ENCODE measurements at places on chromosomes 4 and X.
A peak's percentile ranks its signal among the peaks of the same experiment; 100 is the strongest.

- no peak for DNase-seq
Observed at GRCh38 chr4:60726779-60727178, 473.3 kb upstream of the ADGRL3 start.

DNA sequence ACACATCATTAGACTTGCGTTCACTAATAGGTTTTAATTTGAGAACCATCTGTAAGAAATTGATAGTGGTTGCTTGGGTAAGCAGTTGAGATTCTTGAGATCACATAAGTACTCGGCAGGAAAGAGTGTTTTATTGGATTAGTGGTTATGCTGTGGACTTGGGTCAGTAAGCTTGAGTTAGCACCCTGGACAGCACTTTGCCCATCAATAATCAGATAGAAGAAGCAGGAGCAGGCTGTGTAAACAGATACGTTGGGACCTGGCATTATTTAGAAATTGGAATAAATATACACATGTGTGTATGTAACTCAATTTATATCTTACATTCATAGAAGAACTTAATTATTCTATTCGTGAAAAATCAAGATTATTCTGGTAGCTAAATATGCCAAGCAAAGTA lies 357.5 kb upstream of the SMIM31 start:
- DNase-seq = no peak

GRCh38 chrX:143306991-143307937 lies 210.0 kb downstream of the SPANXN3 start:
- DNase-seq = no peak

- DNase-seq = no peak
Observed at GRCh38 chrX:69173906-69174305, 8.7 kb upstream of the PJA1 start.

GRCh38 chr4:83862471-83862870 lies 326.6 kb downstream of the GPAT3 start:
- DNase-seq = no peak

- DNase-seq = no peak
Observed at GRCh38 chrX:26915064-26915463, 548.1 kb downstream of the PPP4R3C start.

GRCh38 chr4:126738527-126738923 lies 894.2 kb upstream of the INTU start:
- DNase-seq = no peak

GRCh38 chrX:152154050-152154449 lies 15.7 kb upstream of the MAGEA10 start:
- DNase-seq = no peak

GRCh38 chr4:158766434-158767044 lies 2.3 kb upstream of the FNIP2 start:
- DNase-seq = no peak

- no peak for DNase-seq
Observed at GRCh38 chr4:155626561-155626960, 40.1 kb upstream of the GUCY1A1 start.

- peak; percentile 35 for DNase-seq
Observed at GRCh38 chr4:27010334-27010940, 149.8 kb downstream of the STIM2 start.

- no peak for DNase-seq
Observed at GRCh38 chr4:147950261-147950660, 218.4 kb downstream of the ARHGAP10 start.

DNA sequence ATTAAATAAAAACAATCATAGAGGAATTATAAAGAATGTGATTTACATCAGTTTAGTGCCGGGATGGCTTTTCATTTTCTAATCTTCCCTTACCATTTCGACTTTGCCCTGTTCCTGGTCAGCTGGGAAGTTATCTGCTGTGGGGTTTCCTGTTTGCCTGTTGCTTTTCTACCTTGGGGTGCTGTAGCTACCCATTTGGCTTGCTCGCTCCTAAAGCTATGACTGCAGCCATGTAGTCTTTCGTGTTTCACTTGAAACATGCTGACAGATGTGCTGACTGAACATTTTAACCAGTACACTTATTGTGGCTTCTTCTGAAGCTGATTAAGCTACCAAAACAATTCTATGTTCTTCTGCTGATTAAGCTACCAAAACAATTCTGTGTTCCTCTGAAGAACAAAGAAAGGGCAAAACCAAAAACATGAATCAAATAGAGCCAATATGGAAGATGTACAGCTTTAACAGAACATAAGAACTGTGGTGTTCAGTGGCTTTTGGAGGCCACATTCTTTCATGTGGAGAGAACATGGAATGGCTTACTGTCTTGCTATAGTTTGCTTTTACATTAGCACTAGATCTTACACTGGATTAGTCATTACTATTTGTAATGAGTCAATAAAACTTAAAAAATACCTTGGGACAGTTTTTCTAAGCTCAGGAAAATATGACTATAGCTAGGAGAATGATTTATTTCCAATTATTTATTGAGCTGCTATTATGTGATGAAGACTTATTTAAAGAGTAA lies 440.4 kb downstream of the SPRY1 start:
- no peak for DNase-seq

GRCh38 chr4:136007991-136008390 lies 1524.3 kb downstream of the PCDH18 start:
- DNase-seq = no peak

DNA sequence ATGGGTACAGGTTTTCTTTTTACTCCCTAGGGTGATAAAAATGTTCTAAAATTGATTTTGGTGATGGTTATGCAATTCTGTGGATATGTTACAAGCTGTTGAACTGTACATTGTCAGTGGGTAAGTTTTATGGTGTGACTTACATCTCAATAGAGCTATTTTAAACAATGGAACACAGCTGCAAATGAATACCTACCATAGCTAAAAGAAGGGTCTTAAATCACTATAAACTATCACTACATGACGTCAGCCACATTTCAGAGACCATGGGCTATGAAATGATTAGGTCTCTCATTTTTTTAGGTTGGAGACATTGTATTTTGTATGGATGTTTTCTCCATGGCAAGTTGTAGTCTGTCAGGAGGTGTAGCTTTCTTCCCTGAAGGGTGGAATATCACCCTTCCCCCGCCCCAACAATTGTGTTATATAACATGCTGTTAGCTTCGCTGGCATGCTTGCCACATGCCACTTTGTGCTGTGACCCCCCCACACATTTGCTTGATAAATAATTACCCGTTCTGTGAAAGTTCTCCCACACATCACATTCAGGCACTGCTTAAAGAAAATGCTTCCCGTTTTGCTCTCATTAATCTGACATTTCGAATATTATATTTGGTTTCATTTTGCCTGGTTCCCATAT lies 159.7 kb downstream of the ARHGAP10 start:
- DNase-seq = no peak

GRCh38 chr4:119205690-119206089 lies 6.8 kb upstream of the USP53 start:
- no peak for DNase-seq

GRCh38 chr4:23413631-23414030 lies 476.2 kb downstream of the PPARGC1A start:
- DNase-seq = no peak

DNA sequence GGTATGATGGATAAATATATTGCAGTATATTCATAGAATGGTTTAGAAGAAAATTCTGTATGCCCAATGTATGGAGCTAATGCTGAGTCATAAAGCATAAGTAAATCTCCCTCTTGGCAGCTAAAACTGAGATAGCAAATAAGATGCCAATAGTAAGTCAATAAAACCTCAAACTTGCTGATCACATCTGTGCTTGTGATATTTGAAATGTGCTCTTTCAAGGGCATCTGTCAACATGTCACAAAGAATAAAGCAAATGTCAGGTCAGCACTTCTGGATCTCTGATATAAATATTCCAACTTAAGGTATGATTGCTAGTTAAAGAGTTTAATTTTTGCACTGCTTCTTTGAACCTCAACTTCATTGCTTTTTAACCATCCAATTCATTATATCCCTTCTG lies 262.3 kb upstream of the EMCN start:
- no peak for DNase-seq

DNA sequence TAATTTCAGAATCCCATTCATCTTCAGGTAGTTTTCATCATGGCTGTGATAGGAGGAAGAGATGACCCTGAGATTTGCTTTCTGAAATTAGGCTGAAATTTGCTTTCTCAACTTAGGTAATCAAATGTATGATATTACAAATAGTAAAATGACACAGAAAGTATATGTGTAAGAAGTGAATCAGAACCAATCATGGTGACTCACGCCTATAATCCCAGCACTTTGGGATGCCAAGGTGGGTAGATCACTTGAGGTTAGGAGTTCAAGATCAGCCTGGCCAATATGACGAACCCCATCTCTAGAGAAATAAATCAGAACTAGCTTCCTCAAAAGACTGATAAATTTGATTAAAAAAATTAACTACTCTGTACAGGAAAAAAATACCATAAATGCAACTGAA lies 555.4 kb downstream of the STPG2 start:
- DNase-seq = no peak

DNA sequence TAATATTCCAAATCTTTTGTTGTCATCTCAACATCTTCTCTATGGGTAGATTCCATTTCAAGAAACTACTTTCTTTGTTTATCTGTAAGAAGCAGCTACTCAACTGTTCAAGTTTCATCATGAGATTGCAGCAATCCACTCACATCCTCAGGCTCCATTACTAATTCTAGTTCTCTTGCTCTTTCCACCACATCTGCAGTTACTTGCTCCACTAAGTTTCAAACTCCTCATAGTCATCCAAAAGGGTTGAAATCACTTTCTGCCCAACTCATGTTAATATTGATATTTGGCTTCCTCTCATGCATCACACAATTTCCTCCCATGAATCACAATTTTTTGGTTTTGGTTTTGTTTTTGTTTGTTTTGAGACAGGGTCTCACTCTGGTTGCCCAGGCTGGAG lies 35.7 kb downstream of the ADH5 start:
- no peak for DNase-seq

DNA sequence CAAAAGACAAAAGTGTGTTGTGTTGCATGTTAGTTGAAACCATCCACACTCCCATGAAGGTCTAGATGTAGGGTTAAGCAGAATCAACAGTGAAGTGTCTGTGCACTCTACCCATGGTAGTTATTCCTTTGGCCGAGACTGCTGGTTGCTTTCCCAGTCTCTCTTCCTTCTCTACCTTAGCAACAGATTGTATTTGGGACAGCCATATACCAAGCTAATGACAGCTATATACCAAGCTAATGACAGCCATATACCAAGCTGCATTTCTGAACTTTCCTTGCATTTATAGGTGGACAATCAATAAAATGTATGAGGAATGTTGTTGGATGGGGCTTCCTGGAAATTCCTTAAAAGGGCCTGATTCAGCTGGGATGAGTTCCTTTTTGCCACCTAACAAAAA lies 80.5 kb upstream of the ENPEP start:
- DNase-seq = no peak

DNA sequence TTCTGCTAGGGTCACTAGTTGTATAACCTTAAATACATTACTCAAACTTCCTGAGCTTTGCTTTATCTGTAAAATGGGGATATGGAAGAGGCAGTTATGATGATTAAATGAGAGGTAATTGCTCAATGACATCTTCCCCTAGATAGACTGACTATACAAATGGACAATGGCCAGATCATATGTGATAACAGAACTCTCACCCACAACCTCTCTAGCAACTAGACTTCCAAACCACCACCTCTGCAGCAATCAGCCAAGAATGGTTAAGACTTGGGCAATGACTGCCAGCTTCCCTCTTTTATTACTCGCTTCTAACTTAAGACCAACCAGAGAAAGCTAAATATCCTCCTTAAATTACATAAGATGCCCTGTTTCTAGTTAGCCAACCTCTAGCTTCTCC lies 2.9 kb upstream of the SEPSECS start:
- DNase-seq = no peak

GRCh38 chr4:25635501-25635900 lies 20.1 kb upstream of the SLC34A2 start:
- no peak for DNase-seq

- no peak for DNase-seq
Observed at GRCh38 chr4:161167539-161167938, 996.3 kb downstream of the FSTL5 start.

GRCh38 chr4:141548791-141549190 lies 87.6 kb upstream of the IL15 start:
- DNase-seq = no peak

- no peak for DNase-seq
Observed at GRCh38 chr4:3869661-3870566, 103.7 kb downstream of the ADRA2C start.

GRCh38 chr4:125961626-125962025 lies 646.9 kb downstream of the FAT4 start:
- DNase-seq = no peak

DNA sequence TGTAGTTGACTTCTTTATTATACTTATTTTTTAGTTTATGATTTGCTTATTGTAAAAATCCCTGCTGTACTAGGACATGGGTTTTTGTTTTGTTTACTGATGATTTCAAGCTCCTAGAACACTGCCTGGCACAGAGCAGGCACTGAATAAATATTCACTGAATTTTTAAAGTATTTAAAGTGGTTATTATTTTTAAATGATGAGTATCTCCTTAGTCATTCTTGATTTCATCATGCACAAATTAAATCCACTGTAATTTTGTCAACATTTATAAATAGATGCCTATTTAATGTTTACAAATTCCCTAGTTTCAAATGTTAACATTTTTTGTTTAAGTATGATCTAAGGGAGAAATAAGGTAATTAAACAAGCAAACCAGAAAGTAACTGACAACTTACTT lies 367.9 kb upstream of the SLIT2 start:
- DNase-seq = no peak

- no peak for DNase-seq
Observed at GRCh38 chrX:37958525-37959211, 47.7 kb upstream of the SYTL5 start.

- no peak for DNase-seq
Observed at GRCh38 chr4:22413471-22413870, 102.4 kb downstream of the ADGRA3 start.

GRCh38 chrX:109463784-109464183 lies 18.1 kb downstream of the GUCY2F start:
- no peak for DNase-seq

DNA sequence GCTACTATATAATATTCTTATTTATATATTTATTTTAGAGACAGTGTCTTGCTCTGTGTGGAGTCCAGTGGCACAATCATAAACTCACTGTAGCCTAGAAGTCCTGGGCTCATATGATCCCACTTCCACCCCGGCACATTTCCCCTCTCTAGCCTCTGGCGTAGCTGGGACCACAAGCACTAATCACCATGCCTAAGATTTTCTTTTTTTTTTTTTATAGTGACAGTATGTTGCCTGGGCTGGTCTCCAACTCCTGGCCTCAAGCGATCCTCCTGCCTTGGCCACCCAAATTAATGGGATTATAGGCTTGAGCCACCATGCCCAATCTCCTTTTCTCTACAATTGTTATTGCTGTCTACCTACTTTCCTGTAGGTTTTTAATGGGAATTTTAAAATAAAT lies 74.1 kb upstream of the BMP3 start:
- no peak for DNase-seq

DNA sequence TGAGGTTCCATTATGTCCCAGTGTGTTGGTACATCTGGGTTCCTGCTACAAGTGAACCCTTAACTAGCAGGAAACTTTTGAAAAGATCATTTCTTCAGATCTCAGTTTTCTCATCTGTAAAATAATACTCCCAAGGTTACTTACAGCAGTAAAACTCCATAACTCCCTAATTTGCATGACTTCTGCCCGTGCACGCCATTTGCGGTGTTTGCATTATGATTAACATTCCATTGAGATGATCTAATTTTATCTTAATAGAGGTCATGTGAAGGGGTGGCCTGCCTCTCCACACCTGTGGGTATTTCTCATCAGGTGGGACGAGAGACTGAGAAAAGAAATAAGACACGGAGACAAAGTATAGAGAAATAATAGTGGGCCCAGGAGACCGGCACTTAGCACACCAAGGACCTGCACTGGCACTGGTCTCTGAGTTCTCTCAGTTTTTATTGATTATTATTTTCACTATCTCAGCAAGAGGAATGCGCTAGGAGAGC lies 219.8 kb downstream of the TLL1 start:
- no peak for DNase-seq

Measured in activated T-cell treated with anti-CD3 and anti-CD28 coated beads for 24 hours (primary cell).